ENCODE measurements at places on chromosomes 1 and 21. TPM values are rescaled to one million over a fixed set of nuclear protein-coding genes. Genes with fewer than 3 reads are reported as not detected.

Gene CD101
- 0.92 TPM for total RNA-seq

Gene A3GALT2
- not detected for total RNA-seq

- DNase-seq: peak; percentile 34
Measured at GRCh38 chr1:78304761-78305160, 186.0 kb upstream of the PTGFR start.

- no peak for DNase-seq
Measured at GRCh38 chr1:154519591-154519991, 17.4 kb upstream of the SHE start.

DNA sequence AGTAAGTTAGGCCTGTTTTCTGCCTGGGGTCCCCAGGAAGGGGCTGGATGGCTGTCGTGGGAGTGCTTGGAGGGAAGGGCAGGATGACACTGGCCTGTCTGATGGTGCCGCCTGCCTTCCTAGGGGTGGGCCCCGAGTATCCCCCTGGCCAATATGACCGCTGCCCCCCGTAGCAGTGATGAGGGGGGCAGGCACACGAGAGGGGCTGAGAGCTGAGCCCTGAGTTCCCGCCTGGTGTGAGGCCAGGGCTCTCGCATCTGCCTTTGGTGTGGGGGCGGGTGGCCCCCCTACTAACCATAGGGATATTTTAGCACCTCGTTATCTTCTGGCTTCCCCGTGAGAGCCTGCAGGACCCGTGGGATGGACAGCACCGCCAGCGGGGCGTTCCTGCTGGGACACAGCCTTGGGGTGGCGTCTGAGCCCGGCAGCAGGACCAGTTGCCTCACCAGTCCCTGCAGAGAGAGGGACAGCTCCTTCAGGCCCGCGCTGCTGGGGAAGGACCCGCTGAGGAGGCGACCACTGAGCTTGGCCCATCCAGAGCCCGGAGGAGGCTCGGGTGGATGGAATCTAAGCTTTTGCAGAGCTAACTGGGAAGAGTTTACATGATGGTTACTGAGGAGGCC is 10.4 kb downstream of the KRTAP10-1 start:
- DNase-seq: no peak

DNA sequence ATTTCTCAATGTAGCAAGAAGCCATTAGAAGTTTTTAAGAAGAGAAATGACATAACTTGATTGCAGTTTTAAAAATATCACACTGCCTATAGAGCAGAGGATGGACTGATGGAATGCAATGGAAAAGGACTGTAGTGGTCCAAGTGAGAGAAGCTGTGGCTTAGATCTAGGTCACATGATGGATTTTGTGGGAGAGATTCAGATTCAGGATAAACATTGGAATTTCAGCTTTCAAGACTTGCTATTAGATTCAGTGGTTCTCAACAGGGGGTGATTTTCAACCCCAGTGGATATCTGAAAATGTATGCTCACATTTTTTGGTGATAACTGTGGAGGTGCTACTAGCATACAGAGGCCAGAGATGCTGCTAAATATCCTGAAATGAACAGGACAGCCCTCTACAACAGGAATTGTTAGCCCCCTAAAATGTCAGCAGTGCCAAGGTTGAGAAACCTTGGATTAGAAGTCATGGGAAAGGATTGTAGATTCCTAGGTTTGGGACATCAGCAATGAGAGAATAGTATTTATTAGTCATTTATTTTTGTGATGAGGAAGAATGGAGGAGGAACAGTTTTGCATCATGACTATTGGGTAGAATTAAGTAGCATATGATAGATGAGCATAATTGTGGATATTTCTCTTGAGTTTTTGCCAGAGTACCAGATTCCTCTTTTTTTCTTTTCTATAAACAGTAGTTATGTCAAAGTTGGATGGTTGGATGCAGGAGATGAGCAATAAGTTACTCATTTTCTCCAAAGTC is 30.1 kb upstream of the KCNK2 start:
- no peak for DNase-seq

DNA sequence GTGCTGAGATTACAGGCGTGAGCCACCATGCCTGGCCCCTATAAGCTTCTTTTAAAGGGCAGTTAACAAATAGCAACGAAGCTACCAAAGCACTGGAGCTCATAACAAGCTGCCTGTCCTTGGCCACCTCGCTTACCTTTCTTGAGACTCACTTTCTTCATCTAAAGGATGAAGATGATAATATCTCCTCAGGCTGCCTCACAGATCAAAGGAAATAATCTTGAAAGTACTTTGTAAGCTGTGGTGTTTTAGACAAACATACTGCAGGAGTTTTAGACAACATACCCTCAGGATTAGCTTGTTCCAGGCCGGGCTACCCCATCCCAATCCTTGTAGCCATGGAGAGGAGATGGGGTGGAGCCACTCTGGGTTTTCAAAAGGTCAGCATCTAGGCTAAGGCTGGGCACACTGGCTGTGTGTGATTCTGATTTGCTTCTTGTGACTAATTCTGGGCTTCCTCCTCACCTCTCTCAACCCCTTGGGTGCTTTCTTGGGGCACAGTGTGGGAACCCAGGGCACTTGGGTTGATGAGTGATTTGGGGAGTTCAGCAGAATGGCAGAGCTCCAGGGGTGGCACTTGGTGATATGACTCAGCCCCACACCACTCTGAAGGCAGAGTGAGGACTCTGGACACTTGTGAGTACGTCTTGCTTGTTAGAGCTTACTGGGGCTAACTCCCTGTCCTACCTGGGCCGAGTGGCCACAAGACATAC is 5.2 kb downstream of the GPR25 start:
- no peak for DNase-seq

GRCh38 chr21:21973806-21974205 is 975.6 kb downstream of the NCAM2 start:
- peak; percentile 3 for DNase-seq

GRCh38 chr1:230610589-230610988 is 31.7 kb upstream of the COG2 start:
- no peak for DNase-seq

- no peak for DNase-seq
Measured at GRCh38 chr1:6914706-6915105, 129.5 kb downstream of the CAMTA1 start.

DNA sequence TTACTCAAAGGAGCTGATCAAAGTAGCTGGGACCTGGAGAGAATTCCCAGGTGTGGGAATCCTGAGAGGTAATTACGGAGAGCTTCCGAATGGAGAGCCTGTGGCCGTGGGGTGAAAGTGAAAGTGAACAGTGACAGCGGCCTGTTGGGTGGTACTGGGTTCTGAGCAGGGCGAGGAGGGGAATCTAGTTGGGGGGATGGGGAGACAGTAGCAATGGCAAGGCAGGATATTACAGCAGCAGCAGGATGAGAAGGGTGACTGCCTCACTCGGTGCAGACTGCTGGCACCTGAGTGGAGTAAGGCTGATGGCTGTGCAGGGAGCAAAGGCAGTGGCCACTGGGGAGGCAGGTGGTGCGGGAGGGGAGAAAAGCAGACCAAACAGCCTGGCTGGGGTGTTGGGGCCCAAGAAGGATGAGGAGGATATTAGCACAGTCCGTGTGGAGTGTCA is 70.3 kb upstream of the PRDX6 start:
- no peak for DNase-seq

DNA sequence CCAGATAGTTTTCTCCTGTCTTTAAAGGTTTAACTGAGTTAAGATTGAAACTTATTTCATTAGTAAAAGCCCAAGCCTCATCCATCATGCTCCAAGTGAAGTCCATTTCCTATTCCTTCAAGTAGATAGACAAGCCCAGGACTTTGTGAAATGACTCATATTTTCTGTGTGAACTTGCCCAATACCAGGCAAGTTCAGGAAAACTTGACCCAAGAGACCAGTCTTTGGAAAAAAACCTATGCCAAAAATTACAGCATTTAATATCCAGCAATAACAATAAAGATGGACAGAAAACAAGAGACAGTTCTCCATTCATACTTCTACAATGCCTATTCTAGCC is 405 bp upstream of the RAB29 start:
- DNase-seq: no peak

GRCh38 chr21:29829564-29830275 is 110.1 kb downstream of the GRIK1 start:
- no peak for DNase-seq

All from cardiac muscle cell (in vitro differentiated cells and primary cell).